Heart right ventricle (tissue), 16 donors: ENCODE measurements at places on chromosomes 5 and 9. TPM values are rescaled to one million over a fixed set of nuclear protein-coding genes. Genes with fewer than 3 reads are reported as not detected.

Gene NOXA1
- polyA plus RNA-seq = 10.6 TPM

DNA sequence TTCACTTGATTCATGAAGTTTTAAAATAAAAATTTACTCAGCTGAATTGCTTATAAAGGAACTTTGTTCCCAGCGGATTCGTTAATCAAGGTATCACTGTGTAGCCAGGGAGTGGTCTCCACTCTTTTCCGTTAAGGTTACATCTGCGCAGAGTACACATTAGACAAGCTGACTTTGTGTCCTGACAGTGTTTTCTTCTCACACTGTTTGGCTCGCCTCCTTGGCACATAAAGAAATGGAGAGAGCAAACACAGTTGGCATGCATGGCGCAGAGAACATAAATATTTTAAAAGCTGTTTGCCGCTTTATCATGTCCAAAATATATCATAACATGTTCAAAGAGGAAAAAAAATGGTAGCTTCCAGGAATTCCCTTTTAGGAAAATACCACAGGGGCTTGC lies 153.2 kb downstream of the EDIL3 start:
- no peak overlapping the region for H3K4me3 ChIP-seq
- H3K27ac ChIP-seq = no peak overlapping the region
- H3K27me3 ChIP-seq = no peaks in the 10 kb centered on the region
- no peaks in the 10 kb centered on the region for H3K4me1 ChIP-seq
- no peaks in the 10 kb centered on the region for H3K36me3 ChIP-seq
- no peak for DNase-seq

DNA sequence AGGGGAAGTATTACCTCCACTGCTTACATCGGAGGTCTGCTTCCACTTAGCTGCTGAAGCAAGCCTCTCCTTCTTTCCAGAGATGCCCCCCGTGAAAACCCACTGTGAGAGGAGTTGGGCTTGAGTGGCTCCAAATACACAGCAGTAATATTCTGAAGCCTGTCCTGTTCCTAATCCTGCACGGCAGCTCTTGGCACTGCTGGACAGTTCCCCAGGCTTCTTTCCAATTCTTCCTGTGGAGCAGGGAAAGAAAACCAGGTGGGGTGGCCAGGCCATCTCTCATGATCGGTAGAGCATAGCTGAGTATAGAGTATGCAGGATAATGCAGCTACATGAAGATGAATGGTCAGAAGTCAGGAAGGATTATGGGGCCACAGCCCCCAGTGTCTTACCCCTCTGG lies 335.3 kb downstream of the MARCHF11 start:
- DNase-seq = no peak
- H3K4me1 ChIP-seq = peaks cover 9% of the 10 kb centered on the region
- no peak overlapping the region for H3K4me3 ChIP-seq
- H3K36me3 ChIP-seq = no peaks in the 10 kb centered on the region
- no peak overlapping the region for H3K27ac ChIP-seq
- no peaks in the 10 kb centered on the region for H3K27me3 ChIP-seq

Gene CAVIN4
- 15.2 TPM for polyA plus RNA-seq

Gene DMGDH
- 0.17 TPM for polyA plus RNA-seq

- H3K4me1 ChIP-seq = no peaks in the 10 kb centered on the region
- H3K27me3 ChIP-seq = peaks cover 2% of the 10 kb centered on the region
- DNase-seq = no peak
- no peaks in the 10 kb centered on the region for H3K36me3 ChIP-seq
Measured at GRCh38 chr9:118222375-118222774, 518.2 kb downstream of the TLR4 start.

DNA sequence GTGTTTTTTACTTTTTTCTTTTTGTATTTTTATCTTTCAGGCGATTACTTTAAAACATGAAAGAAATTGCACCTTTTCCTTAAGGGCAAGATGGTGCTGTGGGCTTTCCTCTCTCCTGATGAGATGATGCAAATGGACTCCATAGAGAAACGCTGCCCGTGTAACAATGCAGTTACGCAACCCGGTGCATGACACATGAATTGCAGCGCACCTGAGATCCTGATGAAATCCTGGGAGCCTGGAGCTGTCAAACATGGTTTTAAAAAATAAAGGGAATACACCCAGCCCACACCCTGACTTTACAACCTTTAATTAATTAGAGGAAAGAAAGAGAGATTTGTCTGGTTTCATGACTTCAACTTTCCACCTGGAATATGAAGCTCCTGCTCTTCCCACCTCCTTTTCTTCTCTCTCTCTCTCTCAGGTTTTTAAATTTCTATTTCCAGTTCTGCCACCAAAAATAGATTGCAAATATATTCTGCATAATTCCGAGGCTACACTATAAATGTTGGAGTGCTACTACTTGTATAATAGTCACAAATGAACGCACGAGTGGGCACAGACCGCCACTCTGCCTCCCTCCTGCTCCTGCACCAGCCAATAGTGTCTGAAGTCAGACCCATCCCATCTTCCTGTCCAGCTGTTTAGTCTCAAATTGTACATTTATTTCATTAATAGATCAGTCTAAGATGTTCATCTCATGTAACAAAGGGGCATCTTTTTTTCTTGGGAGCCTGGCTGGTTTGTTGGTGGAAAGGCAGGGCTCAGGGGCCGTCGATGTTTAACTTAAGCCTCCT lies 179.1 kb downstream of the AUH start:
- no peaks in the 10 kb centered on the region for H3K36me3 ChIP-seq
- no peaks in the 10 kb centered on the region for H3K27me3 ChIP-seq
- no peak overlapping the region for H3K27ac ChIP-seq
- no peak overlapping the region for H3K4me3 ChIP-seq

Gene MAP1B
- polyA plus RNA-seq = 13.1 TPM

DNA sequence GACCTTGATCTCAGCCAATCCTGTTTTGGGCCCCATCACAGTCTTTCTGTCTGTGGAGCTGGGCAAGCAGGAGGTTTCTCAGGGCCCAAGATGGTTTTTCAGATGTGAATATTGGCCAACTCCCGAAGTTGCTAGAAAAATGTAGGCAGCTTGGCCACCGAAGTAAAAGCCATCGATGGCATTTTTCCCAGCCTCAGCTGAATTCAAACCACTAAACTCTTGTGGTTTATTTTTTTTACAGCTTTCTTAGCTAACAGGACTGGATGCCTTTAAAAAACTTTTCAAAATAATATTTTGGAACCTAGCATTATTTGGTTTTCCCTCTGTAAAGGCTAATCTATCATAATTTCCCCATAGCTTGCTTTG lies 102.5 kb upstream of the ERCC6L2 start:
- no peak overlapping the region for H3K4me3 ChIP-seq
- H3K27ac ChIP-seq = no peak overlapping the region
- DNase-seq = no peak
- H3K36me3 ChIP-seq = no peaks in the 10 kb centered on the region
- H3K4me1 ChIP-seq = peaks cover 22% of the 10 kb centered on the region

- H3K4me3 ChIP-seq = no peak overlapping the region
- H3K36me3 ChIP-seq = no peaks in the 10 kb centered on the region
- H3K27me3 ChIP-seq = no peaks in the 10 kb centered on the region
- no peak for DNase-seq
Measured at GRCh38 chr9:71669284-71669995, 98.9 kb downstream of the CEMIP2 start.

Gene PCDHA10
- polyA plus RNA-seq = under 0.01 TPM

DNA sequence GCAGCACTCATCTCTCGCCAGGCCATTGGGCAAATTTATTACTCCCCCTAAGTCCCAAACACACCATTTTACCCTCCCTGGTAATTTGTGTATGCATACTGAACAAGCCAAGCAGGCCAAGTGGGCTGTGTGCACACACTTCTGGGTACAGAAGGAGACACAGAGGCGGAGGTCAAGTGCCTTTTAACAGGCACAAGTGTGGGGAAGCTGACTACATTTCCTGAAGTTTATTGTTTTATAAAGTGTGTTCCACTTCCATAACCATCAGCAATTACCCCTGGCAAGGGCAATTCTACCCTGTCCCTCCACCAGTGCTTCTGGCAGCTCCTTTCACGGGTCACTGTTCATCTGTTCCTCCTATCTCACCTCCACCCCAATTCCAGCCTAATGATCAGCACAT lies 93.9 kb downstream of the SETX start:
- H3K4me1 ChIP-seq = peaks cover 28% of the 10 kb centered on the region
- H3K36me3 ChIP-seq = peaks cover 9% of the 10 kb centered on the region
- no peak overlapping the region for H3K27ac ChIP-seq

Gene PLEKHG4B
- polyA plus RNA-seq = under 0.01 TPM

DNA sequence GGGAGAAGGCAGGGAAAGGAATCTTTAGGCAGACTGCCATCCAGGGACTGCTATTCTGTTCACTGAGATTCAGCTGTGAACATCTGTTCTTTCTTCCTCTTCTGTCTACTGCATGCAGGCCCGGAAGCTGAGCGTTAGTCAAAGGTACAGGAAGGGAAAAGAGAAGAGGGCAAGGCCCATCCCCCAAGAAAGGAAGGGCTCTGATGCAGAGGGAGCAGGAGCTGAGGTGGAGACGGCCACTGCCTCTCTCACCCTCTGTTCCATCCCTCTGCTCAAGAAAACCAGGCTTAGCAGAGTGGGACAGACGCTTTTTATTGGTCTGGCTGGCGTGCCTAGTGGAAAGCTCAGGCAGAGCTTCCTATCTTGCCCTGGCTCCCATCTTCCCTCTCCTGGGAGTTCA lies 57.6 kb downstream of the PFDN1 start:
- H3K36me3 ChIP-seq = no peaks in the 10 kb centered on the region
- no peak for DNase-seq
- no peaks in the 10 kb centered on the region for H3K27me3 ChIP-seq
- no peak overlapping the region for H3K4me3 ChIP-seq

Gene PLPPR1
- not detected for polyA plus RNA-seq

- H3K27me3 ChIP-seq = no peaks in the 10 kb centered on the region
- H3K4me3 ChIP-seq = no peak overlapping the region
- H3K4me1 ChIP-seq = no peaks in the 10 kb centered on the region
- no peaks in the 10 kb centered on the region for H3K36me3 ChIP-seq
- no peak overlapping the region for H3K27ac ChIP-seq
- DNase-seq = no peak
Measured at GRCh38 chr5:155700333-155700732, 626.6 kb upstream of the SGCD start.

DNA sequence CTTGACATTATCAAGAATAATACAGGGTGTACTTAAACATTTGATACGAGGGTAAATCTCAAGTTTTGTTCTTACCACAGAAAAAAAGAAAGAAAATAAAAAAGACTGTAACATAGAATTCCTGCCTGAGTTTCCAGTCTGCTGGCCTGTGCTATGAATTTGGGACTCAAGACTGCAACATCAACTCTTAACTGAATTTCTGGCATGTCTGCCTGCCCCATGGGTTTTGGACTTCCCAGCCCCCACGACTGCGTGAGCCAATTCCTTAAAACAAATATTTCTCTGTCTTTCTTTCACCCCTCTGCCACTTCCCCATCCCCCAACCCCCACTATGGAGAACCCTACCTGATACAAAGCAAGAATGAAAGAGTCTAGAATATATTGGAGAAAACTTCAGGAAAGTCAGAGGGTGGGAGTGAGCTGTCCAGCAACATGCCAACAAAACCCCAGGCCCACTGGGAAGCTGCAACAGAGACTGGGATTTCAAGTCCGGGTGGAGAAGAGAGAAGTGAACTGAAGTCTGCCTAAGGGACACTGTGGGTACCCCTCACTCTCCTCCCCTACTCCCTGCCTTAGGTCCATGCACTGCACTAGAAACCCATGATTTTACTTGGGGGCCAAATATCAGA lies 43.0 kb downstream of the MARCHF3 start:
- DNase-seq = no peak
- no peak overlapping the region for H3K27ac ChIP-seq
- no peak overlapping the region for H3K4me3 ChIP-seq
- peaks cover 21% of the 10 kb centered on the region for H3K4me1 ChIP-seq

DNA sequence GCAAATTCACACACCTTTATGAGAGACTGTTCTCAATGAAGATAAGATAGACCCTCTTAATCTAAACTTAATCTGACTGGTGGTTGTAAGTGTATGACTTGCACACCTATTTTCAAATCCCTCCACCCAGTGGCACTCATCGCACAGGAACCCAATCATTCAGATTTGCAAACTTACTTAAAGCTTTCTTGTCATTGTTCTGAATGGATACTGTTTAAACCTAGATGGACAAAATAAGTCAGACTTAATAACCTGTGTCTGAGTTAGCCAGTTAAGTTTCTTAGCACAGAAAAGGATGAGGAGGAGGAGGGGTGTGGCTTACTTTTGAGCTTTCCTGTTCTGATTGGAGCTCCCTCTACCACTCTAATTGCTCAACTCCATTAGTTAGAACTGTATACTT lies 252.4 kb upstream of the CCNH start:
- no peak overlapping the region for H3K27ac ChIP-seq
- no peaks in the 10 kb centered on the region for H3K4me1 ChIP-seq
- no peak for DNase-seq
- no peak overlapping the region for H3K4me3 ChIP-seq

GRCh38 chr5:168216989-168217388 lies 74.5 kb upstream of the WWC1 start:
- no peak overlapping the region for H3K4me3 ChIP-seq
- no peak overlapping the region for H3K27ac ChIP-seq
- no peaks in the 10 kb centered on the region for H3K27me3 ChIP-seq
- no peaks in the 10 kb centered on the region for H3K36me3 ChIP-seq
- no peak for DNase-seq

Gene HINT1
- 279 TPM for polyA plus RNA-seq

DNA sequence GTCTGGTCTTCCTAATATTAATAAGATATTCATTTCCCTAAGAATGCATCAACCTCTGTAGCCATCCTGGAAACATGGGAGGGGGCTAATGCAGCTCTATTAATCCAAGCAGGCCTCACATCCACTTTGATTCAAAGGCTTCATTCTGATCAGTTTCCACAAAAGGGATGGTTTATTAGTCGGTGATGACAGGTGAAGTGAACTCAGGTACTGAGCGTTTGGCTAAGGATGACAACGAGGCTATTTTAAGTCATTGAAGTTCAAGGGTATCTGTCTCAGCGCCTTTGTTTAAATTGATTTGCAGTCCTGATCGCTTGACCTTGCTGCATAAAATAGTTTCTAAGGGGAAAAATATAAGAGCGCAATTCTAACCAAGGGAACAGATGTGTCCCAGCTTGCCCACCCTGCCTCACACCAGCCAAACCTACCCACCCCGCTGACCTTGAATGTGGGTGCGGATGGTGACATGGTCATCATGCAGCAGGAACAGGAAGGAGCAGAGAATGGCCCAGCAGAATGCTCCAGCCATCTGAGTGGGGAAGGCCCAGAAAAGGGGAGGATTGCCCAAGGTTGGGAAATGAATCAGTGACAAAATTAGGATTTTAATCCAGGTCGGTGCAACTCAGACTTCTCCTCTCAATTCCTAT lies 70.5 kb upstream of the ZNF618 start:
- H3K4me1 ChIP-seq = no peaks in the 10 kb centered on the region
- no peaks in the 10 kb centered on the region for H3K36me3 ChIP-seq
- H3K27ac ChIP-seq = no peak overlapping the region
- no peak overlapping the region for H3K4me3 ChIP-seq

- no peaks in the 10 kb centered on the region for H3K4me1 ChIP-seq
- H3K27me3 ChIP-seq = no peaks in the 10 kb centered on the region
- no peak overlapping the region for H3K27ac ChIP-seq
- no peak overlapping the region for H3K4me3 ChIP-seq
- H3K36me3 ChIP-seq = peaks cover 55% of the 10 kb centered on the region
- no peak for DNase-seq
Measured at GRCh38 chr9:20988061-20988460, 43.4 kb downstream of the HACD4 start.
